Stimulated activated CD8-positive, alpha-beta memory T cell treated with anti-CD3 and anti-CD28 coated beads, Interleukin-4, amount 100 ng/mL, for 1 hour (primary cell): ENCODE measurements at places on chromosomes 6 and 20.

- no peak for DNase-seq
These were observed 49.1 kb downstream of the ARMC2 start for GRCh38 chr6:108897371-108897770.

GRCh38 chr6:14231071-14231483 is 113.5 kb downstream of the CD83 start:
- no peak for DNase-seq

DNA sequence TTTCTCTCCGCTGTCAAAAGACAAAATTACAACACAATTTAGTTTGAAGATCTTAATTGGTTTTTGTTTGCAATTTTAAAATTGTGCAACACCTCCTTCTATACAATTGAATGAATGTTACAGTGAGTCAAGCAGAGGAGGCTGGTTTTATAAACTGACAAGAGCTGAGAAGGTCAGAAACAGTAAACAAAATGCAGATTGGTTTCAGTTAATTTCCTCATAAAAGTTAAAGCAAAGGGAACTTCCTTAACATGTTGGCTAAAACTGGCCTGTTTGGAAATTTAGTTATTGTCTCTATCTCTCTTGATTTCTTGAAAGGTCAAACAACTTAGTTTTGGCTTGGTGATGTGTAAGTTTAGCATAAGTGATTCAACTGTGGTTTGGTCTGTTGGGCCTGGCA is 22.2 kb downstream of the KHDC1L start:
- DNase-seq = no peak

DNA sequence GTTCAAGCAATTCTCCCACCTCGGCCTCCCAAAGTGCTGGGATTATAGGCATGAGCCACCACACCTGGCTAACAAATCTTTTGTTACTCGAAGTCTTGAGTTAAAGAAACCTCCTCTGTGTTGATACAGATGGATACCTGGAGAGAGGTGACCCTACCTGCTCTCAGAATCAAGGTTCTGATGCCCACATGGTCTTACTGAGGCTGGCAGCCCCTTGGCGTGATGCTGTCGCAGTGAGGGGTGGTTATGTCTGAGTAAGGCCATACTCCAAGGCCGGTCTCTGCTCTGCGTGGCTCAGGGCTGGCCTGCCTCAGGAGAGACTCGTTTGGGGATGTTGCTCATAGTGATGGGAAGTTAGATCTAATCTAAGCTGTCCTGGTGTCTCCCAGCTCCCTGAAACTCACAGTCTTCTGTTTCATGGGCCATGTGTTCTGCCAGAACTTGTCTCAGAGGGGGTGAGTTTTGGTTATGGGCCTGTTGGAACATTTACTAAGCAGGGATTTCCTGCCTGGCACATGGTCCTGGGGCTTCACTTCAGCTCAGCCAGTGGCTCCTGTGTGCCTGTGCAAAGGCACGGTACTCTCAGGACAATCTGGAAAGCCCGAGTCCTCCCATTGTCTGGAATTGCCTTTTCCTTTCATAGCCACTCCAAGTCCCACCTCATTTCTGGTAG is 17.5 kb upstream of the TRAF3IP2 start:
- DNase-seq = no peak

GRCh38 chr20:1272368-1273100 is 6.4 kb downstream of the SNPH start:
- DNase-seq = no peak

DNA sequence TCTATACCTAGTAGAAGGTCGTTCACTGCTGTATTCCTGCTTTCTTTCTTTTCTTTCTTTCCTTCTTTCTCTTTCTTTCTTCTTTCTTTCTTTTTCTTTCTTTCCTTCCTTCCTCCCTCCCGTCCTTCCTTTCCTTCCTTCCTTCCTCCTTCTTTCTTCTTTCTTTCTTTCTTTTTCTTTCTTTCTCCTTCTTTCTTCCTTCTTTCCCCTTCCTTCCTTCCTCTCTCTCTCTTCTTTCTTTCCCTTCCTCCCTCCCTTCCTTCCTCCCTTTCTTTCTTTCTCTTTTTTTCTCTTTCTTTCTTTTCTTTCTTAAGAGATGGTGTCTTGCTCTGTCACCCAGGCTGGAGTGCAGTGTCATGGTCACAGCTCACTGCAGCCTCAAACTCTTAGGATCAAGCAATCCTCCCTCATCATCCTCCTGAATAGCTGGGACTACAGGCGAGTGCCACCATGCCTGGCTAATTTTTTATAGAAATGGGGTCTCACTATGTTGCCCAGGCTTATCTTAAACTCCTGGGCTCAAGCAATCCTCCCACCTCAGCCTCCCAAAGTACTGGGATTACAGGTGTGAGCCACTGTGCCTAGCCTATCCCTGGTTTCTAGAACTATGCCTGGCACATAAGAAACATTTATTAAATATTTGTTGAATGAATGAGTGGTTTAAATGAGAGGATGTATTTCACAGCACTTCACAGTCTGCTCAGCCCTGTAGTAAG is 2.6 kb upstream of the DNPH1 start:
- no peak for DNase-seq

GRCh38 chr20:9594284-9594875 is 80.0 kb downstream of the LAMP5 start:
- no peak for DNase-seq

- DNase-seq = peak; percentile 17
These were observed 25.3 kb downstream of the BFSP1 start for GRCh38 chr20:17505636-17506517.

DNA sequence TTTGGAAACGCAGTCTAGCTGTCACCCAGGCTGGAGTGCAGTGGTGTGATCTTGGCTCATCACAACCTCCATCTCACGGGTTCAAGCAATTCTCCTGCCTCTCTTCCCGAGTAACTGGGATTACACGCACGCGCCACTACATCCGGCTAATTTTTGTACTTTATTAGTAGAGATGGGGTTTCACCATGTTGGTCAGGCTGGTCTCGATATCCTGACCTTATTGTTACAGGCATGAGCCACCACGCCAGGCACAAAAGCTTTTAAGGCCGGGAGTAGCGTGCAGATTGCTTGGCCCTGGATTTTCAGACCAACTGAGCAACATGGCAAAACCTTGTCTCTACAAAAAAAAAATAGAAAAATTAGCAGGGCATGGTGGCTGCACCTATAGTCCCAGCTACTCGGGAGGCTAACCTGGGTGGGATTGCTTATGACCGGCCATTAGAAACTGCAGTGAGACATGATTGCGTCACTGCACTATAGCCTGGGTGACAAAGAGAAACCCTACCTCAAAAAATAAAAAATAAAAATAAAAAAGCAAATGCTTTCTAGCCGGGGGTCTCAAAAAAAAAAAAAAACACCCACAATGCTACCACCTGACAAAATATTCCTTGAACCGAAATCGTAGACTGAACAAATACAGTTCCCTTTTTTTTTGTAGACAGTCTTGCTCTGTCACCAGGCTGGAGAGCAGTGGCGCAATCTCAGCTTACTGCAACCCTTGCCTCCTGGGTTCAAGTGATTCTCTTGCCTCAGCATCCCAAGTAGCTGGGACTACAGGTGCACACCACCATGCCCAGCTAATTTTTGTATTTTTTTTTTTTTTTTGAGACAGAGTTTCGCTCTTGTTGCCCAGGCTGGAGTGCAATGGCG is 15.0 kb downstream of the RBM39 start:
- DNase-seq = no peak

GRCh38 chr6:9428421-9429172 is 986.3 kb downstream of the TFAP2A start:
- DNase-seq = no peak

DNA sequence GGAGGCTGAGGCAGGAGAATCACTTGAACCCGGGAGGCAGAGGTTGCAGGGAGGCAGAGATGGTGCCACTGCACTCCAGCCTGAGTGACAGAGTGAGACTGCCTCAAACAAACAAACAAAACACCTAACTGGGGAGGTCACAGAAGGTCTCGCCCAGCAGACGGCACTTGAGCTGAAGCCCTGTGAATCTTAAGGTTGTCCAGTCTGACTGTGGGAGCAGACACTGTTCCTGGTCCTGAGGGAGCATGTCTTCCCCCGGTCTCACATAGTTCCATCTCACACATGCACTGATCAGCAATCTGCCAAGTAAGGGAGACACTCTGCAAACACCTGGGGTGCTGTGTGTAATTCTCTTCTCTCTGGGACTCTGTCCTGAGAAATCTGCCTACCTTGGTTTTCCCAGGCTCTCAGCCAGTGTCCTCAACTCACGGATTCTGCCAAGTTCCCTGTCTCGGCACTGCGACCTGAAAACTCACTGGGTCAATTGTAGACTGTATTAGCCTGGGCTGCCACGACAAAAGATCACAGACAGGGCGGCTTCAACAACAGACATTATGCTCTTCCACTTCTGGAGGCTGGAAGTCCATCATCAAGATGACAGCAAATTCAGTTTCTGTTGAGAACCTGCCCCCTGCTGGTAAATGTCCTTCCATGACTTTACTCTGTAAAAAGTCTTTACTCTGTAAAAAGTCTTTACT is 94.3 kb downstream of the JPH2 start:
- no peak for DNase-seq

DNA sequence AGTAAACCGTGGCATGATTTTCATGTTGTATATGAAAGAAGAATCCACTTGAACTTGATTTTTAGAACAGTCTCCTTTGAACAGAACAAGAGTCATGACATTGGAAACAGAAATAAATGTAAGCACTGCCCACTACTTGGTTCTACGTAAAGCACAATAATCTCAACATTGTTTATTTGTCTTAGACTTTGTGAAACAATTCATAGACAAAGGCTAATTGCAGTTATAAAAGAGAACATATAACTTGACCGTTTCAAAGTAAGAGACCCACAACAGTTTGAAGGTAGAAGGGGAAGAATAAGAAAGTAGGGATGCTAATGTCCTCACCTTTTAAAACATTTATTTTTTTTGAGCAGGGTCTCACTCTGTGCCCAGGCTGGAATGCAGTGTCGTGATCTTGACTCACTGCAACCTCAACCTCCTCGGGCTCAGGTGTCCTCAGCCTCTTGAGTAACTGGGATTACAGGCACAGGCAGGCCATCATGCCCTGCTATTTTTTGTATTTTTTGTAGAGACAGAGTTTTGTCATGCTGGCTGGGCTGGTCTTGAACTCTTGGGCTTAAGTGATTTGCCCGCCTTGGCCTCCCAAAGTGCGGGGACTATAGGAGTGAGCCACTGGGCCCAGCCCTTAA is 71.1 kb downstream of the POPDC3 start:
- DNase-seq = no peak

DNA sequence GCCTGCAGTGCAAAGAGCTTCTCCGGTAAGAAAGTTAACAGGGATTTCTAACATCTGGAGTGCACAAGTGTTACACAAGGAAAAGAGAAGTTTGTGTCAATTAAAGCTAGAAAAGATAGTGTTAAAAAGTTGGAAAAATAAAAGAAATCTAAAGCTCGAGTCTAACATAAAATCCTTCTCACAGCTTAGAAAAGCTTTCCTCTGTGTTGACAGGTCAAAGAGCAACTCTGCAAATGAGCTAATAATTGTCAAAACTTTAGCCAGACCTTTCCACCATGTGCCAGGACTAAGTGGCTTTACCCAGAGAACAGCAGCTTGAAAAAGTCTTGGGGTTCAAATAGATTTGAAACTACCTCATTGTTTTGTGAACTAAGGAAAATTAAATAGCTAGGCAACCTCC is 14.8 kb downstream of the PTPRK start:
- DNase-seq = no peak
